Left forelimb (tissue), 1 donor: ENCODE measurements at places on chromosomes 7 and 10.

DNA sequence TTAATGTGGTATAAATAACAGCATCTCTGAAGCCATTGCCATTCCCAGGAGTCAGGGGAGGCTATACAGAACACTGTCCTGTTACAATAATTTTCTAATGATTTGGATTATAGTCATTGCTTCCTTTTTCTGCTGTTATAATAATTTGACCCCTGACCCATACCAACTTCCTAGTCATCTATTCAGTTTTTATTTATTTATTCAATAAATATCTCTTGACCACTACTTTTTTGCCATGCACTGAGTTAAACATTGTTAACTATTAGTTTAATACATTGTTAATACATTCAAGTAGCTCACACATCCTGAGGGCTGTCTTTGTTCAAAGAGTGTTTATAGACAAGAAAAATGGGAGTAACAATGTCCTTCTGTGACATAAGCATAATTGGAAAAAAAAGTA is 235.5 kb upstream of the MEOX2 start:
- no peak for DNase-seq

GRCh38 chr7:151306860-151307259 is 34.8 kb upstream of the NUB1 start:
- no peak for DNase-seq

DNA sequence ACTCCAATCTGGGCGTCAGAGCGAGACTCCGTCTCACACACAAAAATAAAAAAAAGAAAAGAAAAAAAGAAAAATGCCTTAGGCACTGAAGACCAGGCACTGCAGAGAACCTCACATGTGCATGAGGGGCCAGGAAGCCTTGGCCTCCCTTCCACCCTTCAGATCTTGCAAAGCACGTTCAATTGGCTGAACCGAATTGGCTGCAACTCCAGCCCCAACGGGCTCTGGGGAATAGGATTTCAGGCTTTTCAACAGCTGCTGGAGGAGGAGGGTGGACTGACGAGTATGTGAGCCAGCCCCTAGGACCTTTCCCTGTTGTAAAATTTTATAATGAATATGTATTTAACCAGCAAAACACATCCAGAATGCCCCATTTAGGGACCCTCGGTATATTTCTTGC is 16.7 kb downstream of the TMEM120A start:
- DNase-seq, result peak; percentile 81

- DNase-seq, result no peak
Observed at GRCh38 chr10:86375204-86375603, 8.6 kb upstream of the GRID1 start.

- no peak for DNase-seq
Observed at GRCh38 chr7:114414156-114415063, at the start of gene FOXP2. Gene FOXP2 (plus strand): TSS chr7:114414815. CDS start chr7:114426512, 11,697 bp downstream.

DNA sequence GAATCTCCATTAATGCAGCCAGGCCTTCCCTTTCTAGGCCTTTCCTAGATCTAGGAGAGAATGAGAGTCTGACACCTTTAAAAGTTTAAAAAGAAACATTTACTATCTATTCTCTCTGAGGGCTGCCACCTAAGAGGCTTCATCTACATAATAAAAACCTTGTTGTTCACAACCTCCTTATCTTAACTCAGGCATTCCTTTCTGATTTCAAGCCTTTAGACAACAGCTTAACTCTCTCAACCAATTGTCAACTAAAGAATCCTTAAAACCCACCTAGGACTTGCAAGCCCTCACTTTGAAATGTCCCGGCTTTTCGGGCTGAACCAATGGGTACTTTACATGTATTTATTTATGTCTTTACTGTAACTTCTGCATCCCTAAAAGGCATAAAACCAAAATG is 64.3 kb upstream of the RET start:
- DNase-seq, result no peak

- DNase-seq, result no peak
Observed at GRCh38 chr7:139720186-139720585, 57.6 kb downstream of the HIPK2 start.

DNA sequence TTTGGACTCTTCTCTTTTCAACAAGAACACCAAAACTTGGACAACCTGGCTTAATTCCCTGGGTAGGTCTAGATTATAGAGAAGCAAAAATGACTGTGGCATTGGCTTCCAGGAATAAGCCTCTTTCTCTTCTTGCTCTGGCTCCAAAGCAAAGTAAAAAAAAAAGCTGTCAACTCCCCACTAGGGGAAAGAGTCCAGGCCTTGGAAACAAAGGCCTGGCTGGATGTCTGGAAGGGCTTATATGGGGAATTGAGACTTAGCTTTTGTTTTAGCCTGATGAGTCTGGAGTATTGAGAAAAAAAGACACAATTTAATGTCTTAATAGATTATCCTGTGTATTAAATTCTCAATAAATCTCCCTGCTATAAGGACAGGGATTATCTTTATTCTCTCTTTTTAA is 300.6 kb downstream of the SORCS3 start:
- no peak for DNase-seq

- no peak for DNase-seq
Observed at GRCh38 chr10:62433181-62433692, 59.1 kb downstream of the ZNF365 start.

DNA sequence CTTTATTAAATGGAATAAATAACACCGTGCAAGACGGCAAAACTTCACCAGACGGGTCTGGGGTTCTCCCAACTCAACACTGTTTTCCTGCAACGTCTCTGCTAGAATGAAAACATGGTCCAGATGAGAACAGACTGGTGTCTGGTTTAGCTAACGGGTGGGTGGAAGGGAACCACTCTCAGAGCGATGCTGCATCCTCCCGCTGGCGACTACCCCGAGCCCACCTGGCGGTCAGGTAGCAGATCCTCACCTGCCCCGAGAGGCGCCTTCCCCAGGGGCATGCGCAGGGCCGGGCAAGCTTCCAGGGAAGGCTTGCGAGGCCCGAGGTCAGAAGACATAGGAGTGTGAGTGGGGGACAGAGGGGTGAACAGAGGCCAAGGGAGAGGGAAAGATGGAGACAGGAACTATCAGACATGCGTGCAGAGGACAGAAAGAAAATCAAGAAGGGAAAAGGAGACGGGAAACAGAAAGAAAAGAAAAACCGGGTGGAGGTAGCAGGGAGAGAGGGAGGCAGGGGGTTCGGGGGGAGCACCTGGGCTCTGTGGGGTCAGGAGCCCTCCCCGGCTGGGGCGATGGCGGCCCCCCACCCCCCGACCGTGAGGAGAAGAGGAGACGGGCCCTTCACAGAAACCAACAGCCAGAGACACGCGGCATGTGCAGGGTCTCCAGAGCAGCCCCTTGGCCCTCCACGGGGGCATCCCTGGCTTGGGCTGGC is 222.0 kb downstream of the MAD1L1 start:
- no peak for DNase-seq

- no peak for DNase-seq
Observed at GRCh38 chr7:116395141-116395791, 104.3 kb upstream of the CAV2 start.

- DNase-seq, result no peak
Observed at GRCh38 chr10:109976681-109977080, 31.1 kb upstream of the ADD3 start.

DNA sequence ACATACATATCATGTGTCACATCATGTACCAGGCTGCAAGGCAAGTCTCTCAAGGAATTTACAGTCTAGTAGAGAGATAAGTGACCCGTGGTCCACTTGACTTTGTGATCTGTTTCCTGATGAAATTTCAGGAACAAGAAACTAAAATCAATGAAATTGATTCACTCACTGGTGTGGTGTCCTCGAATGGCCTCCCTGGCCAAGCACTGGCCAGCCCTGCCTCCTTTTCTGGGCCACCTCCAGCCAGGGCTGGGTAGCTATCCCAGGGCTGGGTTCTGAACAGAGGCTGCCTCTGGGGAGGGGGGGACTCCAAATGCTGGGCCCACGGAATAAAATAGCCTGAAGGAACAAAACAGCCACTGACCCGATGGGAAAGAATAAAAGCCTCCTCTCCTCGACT is 182.2 kb downstream of the HERPUD2 start:
- no peak for DNase-seq
